ENCODE measurements at places on chromosomes 7 and 10.

- no peak for DNase-seq
Measured at GRCh38 chr7:55556492-55556891, 15.8 kb downstream of the VOPP1 start.

GRCh38 chr7:38154278-38154677 is 23.8 kb upstream of the STARD3NL start:
- no peak for DNase-seq

- peak; percentile 46 for DNase-seq
Measured at GRCh38 chr10:75102830-75103673, 8.4 kb upstream of the SAMD8 start.

- DNase-seq, result no peak
Measured at GRCh38 chr7:129513546-129513945, 11.2 kb downstream of the SMKR1 start.

GRCh38 chr7:3179456-3179855 is 121.6 kb upstream of the SDK1 start:
- no peak for DNase-seq

- no peak for DNase-seq
Measured at GRCh38 chr7:1081931-1082401, 5.9 kb upstream of the GPER1 start.

GRCh38 chr10:133159950-133160825 is at the start of gene KNDC1:
Gene KNDC1 (plus strand): TSS chr10:133160219. CDS start chr10:133160468, 249 bp downstream.
- peak; percentile 81 for DNase-seq

DNA sequence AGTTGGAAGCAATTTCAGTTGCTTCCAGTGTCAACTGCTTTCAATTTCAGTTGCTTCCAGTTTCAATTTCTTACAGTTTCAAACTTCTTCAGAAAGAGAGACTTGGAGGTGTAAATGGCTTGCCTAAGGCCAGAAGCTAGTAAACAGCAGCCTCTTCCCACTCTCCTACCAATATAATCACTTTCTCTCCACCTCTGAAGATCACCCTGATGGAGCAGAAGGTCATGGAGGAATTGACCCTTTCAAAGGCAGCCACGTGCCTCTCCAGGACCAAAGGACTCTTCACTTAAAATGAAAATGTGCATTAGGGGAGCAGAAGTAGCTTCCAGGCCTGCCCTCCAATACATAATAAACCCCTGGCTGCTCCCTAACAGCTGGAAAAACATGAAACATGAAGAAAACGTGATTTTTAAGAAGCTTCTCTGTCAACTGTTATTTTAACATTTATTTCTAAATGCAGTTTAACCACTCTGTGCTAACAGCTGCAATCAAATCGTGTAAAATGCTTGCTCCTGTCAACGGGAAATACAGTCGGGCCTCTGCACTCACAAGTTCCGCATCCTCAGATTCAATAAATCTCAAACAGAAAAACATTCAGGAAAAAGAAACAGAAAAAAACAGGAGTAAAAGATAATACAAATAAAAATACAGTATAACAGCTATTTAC is 1020.6 kb downstream of the XPNPEP1 start:
- DNase-seq, result no peak

DNA sequence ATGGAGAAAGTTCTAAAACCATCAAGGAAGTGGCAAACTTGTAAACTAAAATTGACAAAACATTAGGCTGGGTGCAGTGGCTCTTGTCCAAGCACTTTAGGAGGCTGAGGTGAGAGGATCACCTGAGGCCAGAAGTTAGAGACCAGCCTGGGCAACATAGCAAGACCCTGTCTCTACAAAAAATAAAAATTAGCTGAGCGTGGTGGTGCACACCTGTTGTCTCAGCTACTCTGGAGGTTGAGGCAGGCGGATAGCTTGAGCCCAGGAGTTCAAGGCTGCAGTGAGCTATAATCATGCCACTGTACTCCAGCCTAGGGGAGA is 29.4 kb upstream of the HNRNPH3 start:
- DNase-seq, result no peak

DNA sequence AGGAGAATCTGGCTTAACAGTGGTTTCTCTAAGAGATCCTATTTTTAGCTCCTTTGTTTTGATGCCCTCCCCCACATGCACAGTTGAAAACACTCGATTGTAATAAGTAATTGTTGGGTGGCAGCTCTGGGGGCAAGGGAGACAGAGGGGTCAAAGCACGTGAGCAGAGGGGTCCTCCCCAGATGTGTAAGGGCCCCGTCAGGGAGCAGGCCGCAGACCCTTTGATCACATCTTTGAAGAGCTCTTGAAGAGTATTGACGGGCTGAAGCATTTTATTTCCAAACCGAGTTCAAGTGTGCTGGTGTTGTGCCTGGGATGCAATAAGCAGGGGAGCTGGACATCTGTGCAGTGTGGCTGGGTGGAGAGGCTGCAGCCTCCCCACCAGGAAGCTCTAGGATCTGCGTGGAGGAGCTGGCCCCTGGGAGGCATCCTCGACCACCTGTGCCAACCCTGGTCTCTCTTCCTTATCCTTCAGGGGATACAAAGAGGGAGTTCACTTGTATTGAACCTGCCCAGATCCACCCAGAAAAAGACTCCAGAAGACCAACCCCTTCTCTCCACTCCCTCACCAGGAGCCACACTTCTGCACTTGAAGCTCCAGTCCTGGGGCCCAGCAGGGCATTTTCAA is 473.0 kb upstream of the MGMT start:
- no peak for DNase-seq

DNA sequence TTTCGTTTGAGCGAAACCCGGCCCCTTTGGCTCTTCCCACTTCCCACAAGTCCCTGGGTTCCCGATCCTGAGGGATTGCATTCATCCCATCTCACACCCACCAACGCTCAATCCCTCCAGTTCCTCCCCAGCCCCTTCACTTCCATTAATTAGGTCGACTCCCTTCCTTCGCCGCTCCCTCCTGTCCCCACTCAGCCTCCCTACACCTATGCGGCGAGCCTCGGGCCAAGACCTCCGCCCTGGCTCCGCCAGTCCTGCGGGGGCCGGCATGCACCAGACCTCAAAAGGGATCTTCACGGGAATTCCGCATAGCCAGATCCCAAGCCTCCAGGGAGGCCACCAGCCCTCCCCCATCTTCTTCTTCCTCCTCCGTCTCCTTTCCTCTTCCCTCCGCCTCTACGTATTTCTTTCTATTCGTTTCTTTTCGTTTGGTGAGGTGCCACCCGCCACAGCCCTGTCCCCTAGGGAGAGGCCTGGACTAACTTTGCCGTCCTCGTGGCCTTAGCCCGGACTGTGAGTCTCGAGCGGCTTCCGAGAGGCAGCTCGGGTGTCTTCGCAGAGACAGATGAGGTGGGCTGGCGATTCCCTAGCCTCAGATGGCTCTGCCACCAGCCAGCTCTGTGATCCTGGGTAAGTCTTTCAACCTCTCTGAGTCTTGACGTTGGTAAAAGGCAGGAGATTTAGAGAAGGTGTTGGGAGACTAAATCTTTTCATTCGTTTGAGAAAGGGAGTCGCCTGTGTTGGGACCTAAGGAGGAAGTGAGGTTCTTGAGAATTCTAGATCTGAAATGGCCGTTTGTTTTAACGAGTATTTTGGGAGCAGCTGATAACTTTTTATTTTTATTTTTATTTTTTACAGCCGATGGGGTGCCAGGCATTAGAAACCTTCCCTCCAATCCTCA is 8.1 kb upstream of the LBX1 start:
- DNase-seq, result no peak

DNA sequence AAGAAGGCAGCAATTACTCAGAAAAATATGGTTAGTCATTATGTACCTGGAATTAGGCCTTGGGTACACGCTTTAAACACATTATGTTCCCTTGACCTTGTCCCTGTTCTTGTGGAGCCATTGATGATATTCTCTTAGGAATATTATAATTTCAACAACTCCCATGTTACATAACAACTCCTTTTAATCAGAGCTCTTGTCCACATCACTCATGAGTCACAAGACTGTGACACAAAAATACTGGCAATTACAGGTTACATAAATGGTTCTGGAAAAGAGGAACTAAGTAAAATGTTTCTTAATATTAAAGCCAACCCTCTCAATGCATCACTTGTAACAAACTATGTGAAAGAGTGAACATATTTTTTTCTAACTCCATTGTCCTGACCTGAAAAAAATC is 143.8 kb upstream of the PCLO start:
- DNase-seq, result no peak

DNA sequence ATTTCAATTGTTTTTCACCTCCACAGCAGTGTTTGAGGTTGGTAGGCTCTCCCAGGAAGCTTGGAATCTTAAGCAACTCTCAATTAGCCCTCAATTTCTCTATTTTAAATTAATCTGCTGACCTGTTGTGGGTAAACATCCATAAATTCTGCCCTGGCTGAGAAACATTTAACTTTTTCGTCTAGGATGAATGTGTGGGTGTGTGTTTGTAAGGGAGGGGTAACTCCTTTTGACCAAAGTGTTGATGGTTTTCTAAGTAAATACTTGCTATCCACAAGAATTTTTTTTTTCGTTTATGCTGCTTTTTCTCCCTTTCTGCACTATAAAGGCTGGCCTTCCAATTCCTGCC is 973 bp downstream of the PPP3CB start:
- no peak for DNase-seq

DNA sequence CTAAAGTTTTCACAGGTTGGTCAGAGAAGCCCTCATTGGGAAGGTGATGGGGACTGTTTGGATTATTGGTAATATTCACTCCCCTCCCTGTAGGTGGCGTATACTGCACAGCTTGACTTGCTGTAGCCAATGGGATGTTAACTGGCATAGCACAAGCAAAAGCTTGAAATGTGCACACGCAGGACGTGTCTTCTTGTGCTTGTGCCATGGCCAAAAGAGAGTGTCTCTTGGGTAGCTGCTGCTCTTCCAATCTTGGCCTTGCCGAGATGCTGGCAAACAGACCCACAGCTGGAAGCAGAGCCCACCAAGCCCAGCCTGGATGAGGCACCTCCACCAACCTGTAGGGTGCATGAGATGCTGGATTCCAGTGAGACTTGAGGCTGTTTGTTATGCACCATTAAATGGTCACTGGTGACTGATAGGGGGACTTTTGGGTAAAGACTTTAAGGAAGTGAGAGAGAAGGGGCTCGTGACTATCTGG is 266.0 kb downstream of the GRID1 start:
- DNase-seq, result peak; percentile 59

- DNase-seq, result no peak
Measured at GRCh38 chr7:93051660-93052059, 66.1 kb downstream of the SAMD9 start.

DNA sequence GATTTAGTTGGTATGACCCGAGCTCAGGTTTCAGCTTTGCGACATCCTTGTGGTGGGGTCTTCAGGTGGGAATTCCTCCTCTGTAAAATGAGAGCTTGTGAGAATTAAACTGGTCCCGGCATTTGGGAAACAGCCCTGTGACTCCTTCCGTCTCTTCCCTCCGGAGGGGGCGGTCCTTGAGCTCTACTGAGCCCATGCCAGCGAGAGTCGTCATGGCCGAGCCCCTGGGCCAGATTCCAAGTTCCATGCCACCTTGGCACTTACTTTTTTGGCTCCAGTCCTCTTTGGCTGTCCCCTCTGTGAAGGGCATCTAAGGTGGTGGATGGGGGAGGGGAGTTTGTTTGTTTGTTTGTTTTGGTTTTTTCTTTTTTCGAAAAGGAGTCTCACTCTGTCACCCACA is 47.6 kb downstream of the GTF2IRD1 start:
- no peak for DNase-seq

DNA sequence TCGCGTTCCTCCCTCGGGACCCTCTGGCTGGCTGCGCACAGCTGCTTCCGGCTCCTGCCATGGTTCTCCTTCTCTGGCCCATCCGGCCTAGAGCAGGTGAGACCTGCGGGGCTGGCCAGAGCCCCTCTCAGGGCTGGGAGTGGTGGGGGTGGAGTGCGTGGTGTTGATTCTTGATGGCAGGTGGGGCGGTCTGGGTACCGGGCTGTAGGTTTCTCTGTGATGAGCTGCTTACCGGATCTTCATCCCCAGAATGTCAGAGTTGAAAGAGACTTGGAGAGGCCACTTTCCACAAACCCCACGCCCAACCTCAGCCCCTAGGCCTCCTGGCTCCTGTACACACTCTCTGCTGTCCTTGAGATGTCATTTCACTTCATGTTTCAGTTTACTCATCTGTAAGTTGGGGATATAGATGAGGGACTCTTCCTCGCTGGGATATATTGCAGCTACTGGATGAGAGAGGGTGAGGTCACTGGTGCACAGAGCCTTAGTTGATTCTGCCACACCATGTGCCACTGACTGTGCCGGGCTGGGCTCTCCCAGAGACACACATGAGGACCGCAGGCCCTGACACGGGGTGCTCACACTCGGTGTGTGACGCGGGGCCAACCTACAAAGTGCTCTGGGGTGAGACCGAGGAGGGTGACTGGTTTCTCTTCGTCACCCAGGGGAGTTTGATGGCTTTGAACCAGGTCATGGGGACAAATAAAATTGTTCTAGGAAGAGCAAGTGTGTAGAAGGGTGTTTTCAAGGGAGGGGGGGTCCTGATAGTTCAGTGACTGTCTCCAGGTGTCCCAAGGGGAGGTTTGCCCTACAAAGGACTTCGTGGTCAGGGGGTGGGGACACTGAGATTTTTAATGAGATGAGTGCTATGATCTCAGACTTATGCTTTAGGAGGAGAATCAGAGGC is 29.5 kb downstream of the ZNF775 start:
- no peak for DNase-seq

GRCh38 chr10:51285601-51286000 is 211.3 kb downstream of the PRKG1 start:
- no peak for DNase-seq

- peak; percentile 76 for DNase-seq
Measured at GRCh38 chr10:46544989-46545791, 11.3 kb downstream of the GPRIN2 start.

- DNase-seq, result no peak
Measured at GRCh38 chr7:65453341-65454030, 79.8 kb downstream of the ZNF92 start.

DNA sequence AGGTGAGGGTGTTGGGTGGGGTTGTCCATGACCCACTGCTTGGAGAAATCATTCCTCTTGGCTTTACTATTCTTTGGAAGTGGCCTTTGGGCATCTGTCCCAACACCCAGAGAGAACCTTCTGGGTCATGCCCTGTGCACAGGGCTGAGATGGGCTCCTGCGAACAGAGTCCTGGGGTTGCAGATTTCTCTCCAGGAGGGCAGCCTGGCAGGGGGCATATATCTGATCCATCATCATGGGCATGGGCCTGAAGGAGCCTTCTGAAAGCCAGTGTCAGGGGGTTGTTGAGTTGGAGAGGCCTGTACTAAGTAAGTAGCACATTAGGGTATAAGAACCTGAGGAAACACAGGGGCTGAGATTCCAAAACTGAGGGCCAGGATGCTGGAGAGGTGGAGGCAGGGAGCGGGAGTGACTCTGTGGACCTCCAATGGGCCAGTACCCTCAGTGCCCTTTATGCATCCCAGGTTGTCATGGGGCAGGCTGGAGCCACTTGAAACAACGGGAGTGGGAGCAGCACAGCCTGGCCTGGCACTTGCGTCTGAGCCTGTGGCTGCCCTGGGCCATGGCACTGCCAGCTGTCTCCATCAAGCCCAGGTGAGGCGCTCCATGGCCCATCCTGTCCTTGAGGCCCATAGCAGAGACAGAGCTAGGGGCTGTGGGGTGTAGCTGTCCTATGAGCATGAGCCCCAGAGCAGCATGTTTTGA is 203.7 kb downstream of the GRID1 start:
- no peak for DNase-seq

DNA sequence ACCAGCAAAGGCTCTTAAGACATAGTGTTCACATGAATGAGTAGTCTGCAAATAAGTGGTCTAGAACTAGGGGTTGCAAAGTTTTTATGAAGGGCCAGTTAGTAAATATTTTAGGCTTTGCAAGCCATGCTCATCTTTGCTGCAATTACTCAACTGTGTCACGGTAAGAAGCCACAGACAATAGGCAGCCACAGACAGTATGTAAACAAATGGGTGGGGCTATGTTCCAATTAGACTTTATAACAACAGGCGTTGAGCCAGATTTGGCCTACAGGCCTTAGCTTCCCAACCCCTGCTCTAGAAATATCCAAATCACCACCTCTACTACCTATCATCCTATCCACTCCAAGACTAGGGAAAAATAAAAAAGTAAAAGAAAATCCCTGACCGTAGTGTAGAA is 9.2 kb downstream of the IKZF5 start:
- no peak for DNase-seq
